ENCODE measurements at places on chromosomes 5 and 9. TPM values are rescaled to one million over a fixed set of nuclear protein-coding genes. Genes with fewer than 3 reads are reported as not detected.

CDC25C gene
- total RNA-seq: 15.0 TPM

GRCh38 chr9:129891569-129891968, 56.3 kb downstream of the USP20 start:
- DNase-seq: peak; percentile 44

GRCh38 chr5:92337772-92338234, 954.7 kb upstream of the ARRDC3 start:
- no peak for DNase-seq

ORM2 gene
- total RNA-seq: not detected

- DNase-seq: no peak
These were observed 630.2 kb upstream of the DMAC1 start for GRCh38 chr9:8429768-8430167.

KIF4B gene
- not detected for total RNA-seq

PCDHB13 gene
- total RNA-seq: not detected

- no peak for DNase-seq
These were observed 27.6 kb downstream of the ALDH1A1 start for GRCh38 chr9:72925126-72925789.

NEUROG1 gene
- not detected for total RNA-seq

SH3RF2 gene
- not detected for total RNA-seq

RLN2 gene
- total RNA-seq: 2.2 TPM

- DNase-seq: no peak
These were observed 7.0 kb upstream of the SH3GL2 start for GRCh38 chr9:17571825-17572224.

DNA sequence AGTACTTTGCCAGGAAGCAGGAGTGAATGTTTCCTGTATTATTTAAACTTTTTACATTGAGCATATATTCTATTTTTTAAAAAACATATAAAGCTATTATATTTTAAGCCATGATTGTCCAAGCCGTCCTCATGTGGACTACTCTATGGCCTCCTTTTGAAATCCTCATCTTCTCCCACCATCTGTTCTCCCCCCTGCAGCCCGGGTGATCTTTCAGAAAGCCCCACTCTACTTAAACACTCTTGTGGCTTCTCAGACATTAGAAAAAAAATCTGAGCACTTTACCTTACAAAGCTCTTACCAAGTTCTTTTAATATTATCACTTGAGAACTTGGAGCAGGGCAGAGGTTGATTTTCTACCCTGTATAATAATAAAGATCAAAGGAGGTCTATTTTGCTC, 95.4 kb downstream of the CAVIN4 start:
- no peak for DNase-seq

SNAPC3 gene
- 22.6 TPM for total RNA-seq

- DNase-seq: no peak
These were observed 338.6 kb downstream of the TMEM38B start for GRCh38 chr9:106032978-106033377.

SPATA31D4 gene
- total RNA-seq: not detected

- DNase-seq: no peak
These were observed 9.4 kb upstream of the SLC12A2 start for GRCh38 chr5:128074171-128074570.

- no peak for DNase-seq
These were observed 216.6 kb upstream of the ADCY2 start for GRCh38 chr5:7179364-7179763.

- DNase-seq: no peak
These were observed 238.9 kb downstream of the NR3C1 start for GRCh38 chr5:143164557-143164956.

DNA sequence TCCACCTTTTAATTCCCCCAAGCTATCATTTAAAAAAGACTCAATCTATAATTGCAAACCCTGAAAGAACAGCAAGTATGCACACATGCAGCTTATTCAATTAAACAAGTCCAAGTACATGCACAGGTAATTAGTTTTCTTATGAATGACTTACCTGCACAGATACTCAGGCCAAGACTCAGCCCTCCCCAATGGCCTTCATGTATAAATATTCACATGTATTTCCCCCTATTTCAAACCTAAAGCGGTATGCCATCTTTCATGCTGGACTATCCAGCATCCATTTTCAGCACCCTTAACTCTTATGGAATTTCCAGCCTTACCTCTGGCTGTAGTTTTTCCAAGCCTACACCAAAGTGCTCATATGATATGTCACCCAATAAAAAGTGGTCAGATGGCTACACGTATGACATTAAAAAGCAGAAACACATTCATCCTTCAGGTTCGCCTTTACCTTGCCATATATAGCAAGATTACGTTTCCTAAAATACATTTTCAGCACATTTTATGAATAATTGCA, 205.5 kb downstream of the MEF2C start:
- DNase-seq: no peak

DNA sequence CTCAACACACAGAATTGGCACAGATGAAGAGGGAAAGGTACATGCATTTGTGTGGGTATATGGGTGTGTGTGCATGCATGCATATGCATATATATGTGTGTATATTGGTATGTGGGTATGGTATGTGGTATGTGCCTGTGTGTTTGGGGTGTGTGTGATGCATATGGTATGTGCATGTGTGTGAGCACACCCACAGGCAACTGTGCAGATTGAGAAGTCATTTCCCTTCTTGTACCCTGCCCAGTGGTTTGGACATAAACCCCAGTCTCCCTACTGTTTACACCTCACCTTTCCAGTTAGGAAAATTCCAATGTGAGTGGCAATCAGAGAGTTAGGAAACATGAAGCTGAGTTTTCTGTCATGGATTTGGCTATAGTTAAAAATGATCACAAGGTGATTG, 178.0 kb downstream of the NXNL2 start:
- DNase-seq: no peak

- DNase-seq: no peak
These were observed 607.6 kb downstream of the PTPRD start for GRCh38 chr9:10005206-10005605.

SLC46A2 gene
- not detected for total RNA-seq

DNA sequence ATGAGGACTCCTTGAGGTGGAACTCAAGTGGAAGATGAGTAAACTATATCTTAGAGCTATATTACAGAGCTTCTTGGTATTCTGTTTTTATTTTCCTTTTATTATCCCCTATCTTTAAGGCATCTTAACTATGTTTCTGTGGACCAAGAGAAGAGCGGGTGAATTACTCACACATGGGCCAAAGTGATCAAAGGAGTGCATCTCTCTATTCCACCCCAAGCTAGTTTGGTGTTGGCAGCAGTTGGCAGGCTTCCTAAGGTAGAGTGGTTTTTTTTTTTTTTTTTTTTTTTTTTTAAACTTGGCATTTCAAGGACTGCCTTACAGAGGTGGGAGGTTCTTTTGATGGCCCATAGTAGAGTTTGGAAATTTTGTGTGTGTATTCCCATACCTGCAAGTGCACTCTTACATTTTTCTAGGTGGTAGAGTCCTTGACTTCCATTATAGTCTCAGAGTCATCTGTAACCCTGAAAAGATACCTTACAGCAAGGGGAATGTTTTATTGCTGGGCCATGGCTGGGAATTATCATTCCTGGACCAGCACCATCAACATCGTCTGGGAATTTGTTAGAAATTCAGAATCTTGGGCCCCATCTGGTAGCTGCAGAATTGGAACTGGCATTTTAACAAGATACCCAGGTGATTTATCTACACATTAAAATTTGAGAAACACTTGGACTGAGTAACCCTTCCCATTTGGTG, 51.0 kb downstream of the ARHGAP26 start:
- DNase-seq: no peak

GRCh38 chr5:169550227-169550626, 33.3 kb upstream of the SPDL1 start:
- no peak for DNase-seq

GRCh38 chr9:14780251-14780650, 57.7 kb upstream of the CER1 start:
- no peak for DNase-seq

COL5A1 gene
- 0.05 TPM for total RNA-seq

DNA sequence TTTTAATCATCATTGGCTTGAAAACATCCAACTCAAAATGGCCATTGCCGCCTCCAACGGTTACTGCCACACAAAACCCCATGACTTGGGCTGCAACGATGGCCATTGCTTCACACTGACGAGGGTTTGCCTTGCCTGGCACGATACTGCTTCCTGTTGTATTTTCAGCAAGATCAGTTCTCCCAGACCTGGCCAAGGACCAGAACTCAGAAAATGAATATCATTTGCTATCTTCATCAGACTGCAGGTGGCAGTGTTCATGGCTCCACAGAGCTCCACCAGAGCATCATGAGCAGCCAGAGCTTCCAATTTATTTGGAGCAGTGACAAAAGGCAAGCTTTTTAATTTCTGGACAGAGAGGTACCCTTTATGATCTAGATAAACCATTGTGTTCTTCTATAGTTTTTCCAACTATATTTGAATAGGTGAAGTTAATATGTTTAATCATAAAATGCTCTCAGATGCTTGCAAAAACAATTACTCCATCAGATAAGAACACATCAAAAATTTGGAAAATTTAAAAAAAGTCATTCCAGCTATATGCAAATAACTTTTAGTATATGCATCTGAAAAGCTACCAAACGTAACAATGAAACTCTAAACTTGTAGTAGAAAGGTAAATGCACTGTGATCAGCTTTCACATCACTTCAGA, 10.4 kb downstream of the AMACR start:
- DNase-seq: peak; percentile 55

IL3 gene
- total RNA-seq: not detected

DNA sequence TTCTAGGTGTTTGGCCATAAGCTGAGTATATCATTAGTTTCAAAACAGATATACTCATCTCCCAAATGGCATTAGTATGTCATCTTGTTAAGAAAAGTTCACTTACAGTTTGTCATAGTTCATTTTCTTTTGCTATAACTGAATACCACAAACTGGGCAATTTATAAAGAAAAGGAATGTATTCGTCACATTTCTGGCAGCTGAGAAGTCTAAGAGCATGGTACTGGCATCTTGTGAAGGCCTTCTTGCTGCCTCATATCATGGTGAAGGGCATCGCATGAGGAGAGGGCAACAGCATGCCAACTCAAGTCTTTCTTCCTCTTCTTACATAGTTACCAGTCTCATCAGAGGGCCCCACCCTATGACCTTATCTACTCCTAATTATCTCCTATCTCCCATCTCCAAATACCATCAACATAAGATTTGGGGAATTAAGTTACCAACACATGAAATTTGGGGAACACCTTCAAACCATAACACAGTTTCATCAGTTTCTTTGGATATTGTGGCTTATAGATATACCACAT, 20.4 kb upstream of the ITGA1 start:
- DNase-seq: no peak

GRCh38 chr9:116174347-116174746, 20.8 kb downstream of the PAPPA start:
- no peak for DNase-seq

PCDHGA6 gene
- total RNA-seq: 0.08 TPM

DNA sequence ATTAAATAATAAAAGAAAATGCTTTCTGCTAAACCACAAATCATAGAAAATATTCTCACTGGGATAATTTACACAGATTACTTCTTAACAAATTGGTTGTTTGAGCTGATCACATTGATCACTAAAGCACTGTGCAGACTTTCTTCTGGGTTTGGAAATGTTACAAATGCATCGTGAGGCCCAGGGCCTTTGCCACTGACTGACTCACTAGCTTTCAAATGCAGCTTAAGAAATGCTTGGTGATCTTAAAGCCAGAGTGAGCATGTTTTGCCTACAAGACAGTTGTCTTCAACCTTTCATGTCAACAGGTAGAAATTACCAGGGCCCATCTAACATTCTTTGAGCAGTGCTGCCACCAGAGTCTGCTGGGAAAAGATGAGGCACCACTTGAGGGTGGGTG, 252.3 kb upstream of the ADRA1B start:
- DNase-seq: no peak

PKN3 gene
- 7.6 TPM for total RNA-seq

FAM120AOS gene
- total RNA-seq: 35.1 TPM
